GM20000 (cell line): ENCODE measurements at places on chromosomes 1 and 21.

- no peak for DNase-seq
These were observed 225.7 kb downstream of the TOMM20 start for GRCh38 chr1:234902774-234903547.

DNA sequence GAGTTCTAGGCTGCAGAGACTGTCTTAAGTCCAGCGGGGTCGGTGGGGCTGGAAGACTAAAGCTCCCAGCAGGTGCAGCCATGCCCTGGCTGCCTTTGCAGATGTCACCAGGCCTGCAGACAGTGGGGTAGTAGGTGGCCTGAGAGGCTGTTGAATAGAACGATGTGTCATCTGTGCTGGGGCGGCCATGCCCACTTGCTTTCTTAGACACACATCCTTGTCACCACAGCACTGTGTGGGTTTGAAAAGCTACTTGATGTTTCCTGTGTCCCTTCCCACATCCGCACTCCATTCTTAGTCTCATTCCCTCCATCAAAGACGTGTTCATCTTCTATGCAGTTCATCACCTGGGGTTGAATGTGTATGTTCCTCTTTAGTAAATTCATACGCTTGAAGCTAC lies 184.5 kb upstream of the TMEM51 start:
- no peak for DNase-seq

- DNase-seq = no peak
These were observed 49.1 kb downstream of the GLIS1 start for GRCh38 chr1:53689736-53690326.

- peak; percentile 53 for DNase-seq
These were observed 1.5 kb downstream of the GADD45A start for GRCh38 chr1:67686267-67687197.

DNA sequence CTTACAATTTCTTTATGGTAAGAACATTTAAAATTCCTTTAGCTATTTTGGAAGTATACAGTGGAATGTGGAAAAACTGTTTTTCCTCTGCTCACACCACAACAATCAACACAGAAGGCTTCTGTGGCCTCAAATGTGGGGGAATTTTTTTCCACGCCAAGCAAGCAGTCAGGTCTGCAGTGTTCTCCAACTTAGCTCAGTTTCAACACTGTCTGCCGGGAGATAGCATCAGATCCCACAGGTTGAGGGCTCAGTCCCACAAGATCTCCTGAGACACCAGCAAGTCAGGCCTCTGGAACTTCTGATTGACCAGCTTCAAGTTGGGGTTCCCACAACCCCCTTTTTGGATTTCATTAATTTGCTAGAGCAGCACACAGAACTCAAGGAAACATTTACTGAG lies 50.3 kb downstream of the PTBP2 start:
- DNase-seq = no peak

DNA sequence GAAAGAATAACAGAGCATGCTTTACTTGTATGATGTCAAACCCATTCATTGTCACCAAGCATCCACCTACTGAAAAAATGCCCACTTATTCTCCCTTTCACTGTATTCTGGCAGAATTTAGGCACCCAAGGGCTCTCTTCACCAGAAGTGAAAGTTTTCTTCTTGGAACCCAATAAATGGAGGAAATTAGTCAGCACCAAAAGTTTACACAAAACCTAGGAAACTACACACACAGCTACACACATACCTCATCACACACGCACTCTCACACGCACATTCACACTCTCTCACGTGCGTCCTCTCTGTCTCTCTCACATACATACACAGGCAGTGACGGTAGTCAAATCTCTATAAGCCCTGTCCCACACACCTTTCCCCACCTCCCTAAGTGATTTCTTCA lies 37.6 kb downstream of the MCOLN2 start:
- DNase-seq = no peak
